Activated CD8-positive, alpha-beta memory T cell treated with anti-CD3 and anti-CD28 coated beads, Interleukin-2, amount 50 U/mL, for 48 hours (primary cell): ENCODE measurements at places on chromosomes 5 and 9.

- DNase-seq, result no peak
These were observed 223.7 kb upstream of the GRAMD2B start for GRCh38 chr5:126199467-126199866.

DNA sequence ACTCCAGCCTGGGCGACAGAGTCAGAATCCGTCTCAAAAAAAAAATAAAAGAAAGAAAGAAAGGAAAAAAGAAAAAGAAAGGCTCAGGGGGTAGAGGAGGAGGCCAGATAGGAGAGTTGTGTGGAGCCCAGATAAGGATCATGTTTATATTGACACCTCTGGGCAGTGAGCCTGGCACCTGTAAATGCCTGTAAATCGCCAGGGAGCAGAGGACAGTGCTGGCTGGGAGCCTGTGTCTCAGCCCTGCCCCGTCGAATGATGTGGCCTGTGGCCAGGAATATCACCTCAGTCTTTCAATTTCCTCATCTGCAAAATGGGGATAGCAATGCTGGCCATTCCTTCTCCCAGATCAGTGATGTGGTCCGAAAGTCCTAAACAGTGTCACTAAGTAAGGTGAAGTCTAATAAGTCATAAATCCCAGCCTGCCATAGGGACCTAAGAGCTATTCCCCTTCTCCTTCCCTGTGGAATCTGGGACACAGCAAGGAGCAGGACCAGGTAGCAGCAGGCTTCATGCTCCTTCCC lies 10.3 kb upstream of the ABO start:
- no peak for DNase-seq

GRCh38 chr5:177545487-177546257 lies 8.7 kb downstream of the FAM193B start:
- DNase-seq, result no peak

GRCh38 chr5:96528826-96529474 lies 95.9 kb upstream of the PCSK1 start:
- DNase-seq, result no peak

GRCh38 chr9:21267485-21268346 lies 27.9 kb upstream of the IFNA14 start:
- DNase-seq, result no peak

DNA sequence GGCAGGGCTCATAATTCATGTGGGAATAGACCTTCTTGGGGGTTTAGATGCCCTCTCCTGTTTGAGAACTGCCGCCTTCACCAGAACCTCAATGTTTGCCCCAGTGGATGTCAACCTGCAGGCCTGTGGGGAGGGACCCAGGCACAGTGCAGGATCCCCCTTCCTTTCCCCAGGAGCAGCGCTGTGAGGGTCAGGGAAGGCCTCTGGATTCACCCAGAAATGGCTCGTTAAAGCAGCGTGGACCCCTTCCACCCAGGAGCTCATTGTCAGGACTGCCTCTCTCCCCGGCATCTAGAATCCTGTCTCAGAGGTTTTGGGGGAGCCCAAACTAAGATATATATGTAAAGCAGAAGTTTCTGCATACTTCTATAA lies 188.3 kb downstream of the GADD45G start:
- DNase-seq, result no peak

DNA sequence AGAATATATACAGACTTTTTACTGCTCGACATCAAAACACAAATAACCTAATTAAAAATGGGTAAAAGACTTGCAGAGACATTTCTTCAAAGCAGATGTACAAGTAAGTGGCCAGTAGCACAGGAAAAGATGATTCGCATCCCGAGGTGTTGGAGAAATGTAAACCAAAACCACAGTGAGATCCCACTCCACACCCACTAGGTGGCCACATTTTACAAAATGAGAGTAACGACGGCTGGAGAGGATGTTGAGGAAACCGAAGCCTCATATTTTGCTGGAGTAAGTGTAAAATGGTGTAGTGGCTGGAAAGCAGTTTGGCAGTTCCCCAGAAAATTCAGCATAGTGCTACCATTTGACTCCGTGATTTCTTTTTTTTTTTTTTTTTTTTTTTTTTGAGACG lies 21.3 kb upstream of the GBGT1 start:
- no peak for DNase-seq

GRCh38 chr9:15149450-15149849 lies 157.6 kb downstream of the TTC39B start:
- no peak for DNase-seq

- no peak for DNase-seq
These were observed 1.1 kb downstream of the GALNT10 start for GRCh38 chr5:154191467-154192261.

GRCh38 chr9:7606591-7606990 lies 193.0 kb downstream of the DMAC1 start:
- DNase-seq, result no peak

DNA sequence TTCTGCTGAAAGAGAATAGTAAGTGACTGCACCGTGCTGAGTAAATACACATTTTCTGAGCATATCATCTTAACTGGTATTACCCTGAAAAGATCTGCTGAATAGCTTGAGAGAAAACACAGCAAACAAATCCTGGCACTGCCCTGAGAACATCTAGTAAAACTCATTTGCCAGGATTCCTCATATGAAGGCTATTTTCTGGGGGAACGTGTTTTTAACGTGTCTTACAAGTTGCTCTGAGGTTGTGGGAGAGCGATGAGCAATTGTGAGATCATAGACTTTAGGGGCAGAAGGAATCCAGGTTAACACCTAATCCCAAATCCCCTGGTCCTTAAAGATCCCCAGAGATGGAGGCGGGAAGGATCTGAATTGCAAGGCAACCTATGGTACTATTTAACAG lies 331.9 kb upstream of the RFX3 start:
- DNase-seq, result no peak

DNA sequence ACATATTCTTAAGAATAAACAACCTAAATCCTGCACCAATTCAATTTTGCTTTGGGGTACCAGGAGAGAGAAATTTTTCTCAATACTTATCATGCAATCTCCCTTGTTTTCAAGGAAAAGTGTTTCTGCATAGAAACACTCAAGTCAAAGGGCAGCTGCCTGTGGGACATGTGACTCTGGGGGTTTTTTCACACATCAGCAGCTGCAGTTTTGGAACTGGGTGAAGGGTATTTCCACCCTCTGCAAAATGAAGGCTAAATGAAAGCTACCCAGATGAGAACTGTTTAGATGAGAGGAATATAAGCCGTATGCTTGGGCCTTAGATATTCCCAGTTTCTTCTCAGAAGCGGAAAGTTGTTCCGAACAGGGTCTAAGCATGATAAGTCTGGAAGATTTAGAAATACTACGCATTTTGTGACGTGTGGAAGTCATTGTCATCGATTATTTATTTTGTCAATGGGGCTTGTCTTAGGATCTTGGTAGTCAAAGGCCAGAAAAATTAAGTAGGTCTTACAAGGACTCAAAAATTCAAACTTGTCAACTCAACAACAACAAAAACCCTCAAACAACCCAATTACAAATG lies 64.3 kb upstream of the BOD1 start:
- no peak for DNase-seq
